ENCODE measurements at places on chromosomes 3 and 15. TPM values are rescaled to one million over a fixed set of nuclear protein-coding genes. Genes with fewer than 3 reads are reported as not detected.
A peak's percentile ranks its signal among the peaks of the same experiment; 100 is the strongest.

GRCh38 chr15:31034152-31034551 lies 42.7 kb upstream of the MTMR10 start:
- DNase-seq = no peak
- H3K4me3 ChIP-seq = no peak overlapping the region
- H3K27me3 ChIP-seq = no peaks in the 10 kb centered on the region
- peaks cover 2% of the 10 kb centered on the region for H3K4me1 ChIP-seq
- no peaks in the 10 kb centered on the region for H3K36me3 ChIP-seq

DNA sequence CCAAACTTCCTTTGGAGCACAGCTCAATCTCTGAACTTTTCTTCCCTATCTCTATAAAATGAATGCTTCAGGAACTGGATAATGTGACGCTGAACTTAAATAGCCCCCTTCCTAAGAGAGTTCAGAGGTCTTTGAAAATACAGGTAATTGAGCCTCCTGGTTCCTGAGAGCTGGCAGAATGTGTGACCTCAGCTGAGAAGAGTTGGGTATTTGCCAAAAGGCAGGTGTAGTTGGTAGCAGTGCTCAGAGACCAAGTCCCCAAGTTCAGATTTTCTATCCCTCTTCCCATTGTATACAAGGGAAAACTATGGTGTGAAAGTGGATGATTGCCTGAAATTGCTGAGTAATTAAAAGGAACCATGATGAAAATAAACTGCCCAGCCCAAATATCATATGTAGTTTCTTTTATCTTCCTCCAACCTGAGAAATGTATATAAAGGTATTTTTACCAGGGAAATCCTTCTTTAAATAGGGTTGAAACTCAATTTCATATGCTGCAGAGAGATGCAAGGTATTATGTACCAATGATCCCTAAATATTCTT lies 154.6 kb upstream of the ICE2 start:
- no peaks in the 10 kb centered on the region for H3K4me1 ChIP-seq
- H3K27ac ChIP-seq = no peak overlapping the region

DNA sequence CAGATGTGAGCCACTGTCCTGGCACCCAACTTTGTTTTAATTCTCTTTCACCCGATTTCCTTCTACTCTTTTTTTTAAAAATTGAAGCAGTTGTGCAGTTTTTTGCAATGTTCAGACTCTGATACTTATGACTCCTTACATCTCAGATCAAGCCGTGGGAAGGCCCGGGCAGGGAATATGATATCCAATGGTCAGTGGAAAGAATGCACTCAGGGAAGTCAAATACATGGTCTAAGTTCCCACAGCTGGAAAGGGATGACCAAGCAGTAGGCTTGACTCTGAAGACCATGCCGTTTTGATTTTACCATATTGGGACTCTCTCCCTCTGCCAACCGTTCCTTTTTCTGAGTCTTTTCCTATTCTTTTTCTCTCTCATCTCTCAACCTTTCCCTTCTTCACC lies 157.2 kb downstream of the RPLP1 start:
- no peak overlapping the region for H3K4me3 ChIP-seq
- DNase-seq = no peak
- H3K36me3 ChIP-seq = no peaks in the 10 kb centered on the region
- no peaks in the 10 kb centered on the region for H3K4me1 ChIP-seq
- H3K27me3 ChIP-seq = no peaks in the 10 kb centered on the region

RIOX2 gene
- 36.7 TPM for total RNA-seq

DNA sequence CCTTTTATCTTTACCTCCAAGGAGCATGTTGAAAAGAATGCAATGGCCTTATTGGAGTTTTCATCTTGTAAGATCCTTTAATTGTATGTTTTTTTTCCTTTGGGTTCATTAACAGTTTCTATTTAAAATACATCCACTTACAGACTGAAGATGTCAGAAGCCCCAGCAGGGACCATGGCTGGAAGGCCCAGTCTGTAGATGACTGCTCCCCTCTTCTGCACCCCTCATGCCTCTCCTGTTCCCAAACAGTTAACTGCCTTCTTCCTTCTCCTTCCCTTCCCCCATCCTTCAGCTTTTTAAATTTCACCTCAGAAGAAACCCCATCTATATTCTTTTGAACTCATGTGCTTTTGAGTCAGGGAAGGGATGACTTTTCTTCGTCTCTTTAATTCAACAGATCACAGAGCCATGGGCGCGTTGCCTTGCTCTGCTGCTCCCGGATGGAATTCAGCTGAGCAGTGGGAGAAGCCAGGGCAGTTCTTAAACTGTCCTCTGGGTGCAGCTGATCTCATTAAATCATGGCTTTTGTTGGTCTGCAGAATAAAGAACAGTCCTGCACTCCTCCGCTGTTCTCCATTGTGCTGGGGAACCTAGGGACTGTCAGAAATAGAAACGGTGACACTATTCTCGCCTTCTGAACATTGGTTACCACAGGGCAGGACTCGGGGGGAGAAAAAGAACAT lies 71.5 kb upstream of the EIF1B start:
- DNase-seq = no peak
- no peaks in the 10 kb centered on the region for H3K4me1 ChIP-seq
- no peaks in the 10 kb centered on the region for H3K27me3 ChIP-seq
- H3K36me3 ChIP-seq = no peaks in the 10 kb centered on the region
- no peak overlapping the region for H3K4me3 ChIP-seq

GRCh38 chr3:187709155-187709554 lies 6.8 kb upstream of the RTP2 start:
- H3K27me3 ChIP-seq = no peaks in the 10 kb centered on the region
- no peak overlapping the region for H3K27ac ChIP-seq
- H3K4me1 ChIP-seq = no peaks in the 10 kb centered on the region
- no peak overlapping the region for H3K4me3 ChIP-seq
- no peak for DNase-seq

GPR87 gene
- 0.23 TPM for total RNA-seq

GRCh38 chr3:113285741-113286140 lies 74.4 kb downstream of the BOC start:
- no peak for DNase-seq
- peak overlapping the region; percentile 62 for H3K27ac ChIP-seq
- H3K4me1 ChIP-seq = peaks cover 16% of the 10 kb centered on the region
- H3K27me3 ChIP-seq = no peaks in the 10 kb centered on the region
- no peaks in the 10 kb centered on the region for H3K36me3 ChIP-seq

DNA sequence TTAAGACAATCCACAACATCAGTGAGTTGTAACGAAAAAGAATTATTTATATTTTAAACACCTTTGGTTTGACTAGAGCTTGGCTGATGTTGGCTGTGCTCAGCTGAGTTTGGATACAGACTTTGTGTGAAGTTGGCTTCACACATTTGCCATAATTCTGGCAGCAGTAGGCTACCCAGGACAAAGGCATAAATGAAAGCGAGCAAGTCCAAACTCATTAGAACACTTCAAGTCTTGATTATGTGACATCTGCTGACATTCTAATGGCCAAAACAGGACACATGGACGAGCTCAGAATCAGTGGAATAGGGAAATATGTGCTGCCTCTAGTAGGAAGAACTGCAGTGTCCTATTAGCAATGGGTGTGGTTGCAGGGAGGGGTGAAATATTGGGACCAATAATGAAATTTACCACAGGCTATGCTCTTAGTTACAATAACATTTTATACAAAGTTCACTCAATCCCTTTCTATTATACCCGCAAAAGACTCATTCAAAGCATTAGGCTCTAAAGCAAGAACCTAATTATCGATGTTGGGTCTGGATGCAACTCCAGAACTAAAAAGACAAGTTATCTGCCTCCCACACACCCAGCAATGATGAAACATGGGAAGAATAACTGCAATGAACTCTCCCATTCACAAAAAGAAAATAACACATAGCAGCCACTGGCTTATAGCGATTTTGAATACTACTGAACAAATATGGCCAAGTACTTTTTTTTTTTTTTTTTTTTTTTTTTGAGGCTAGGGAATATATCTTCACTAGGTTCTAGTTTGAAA lies 493.9 kb upstream of the RASGRP1 start:
- H3K4me1 ChIP-seq = no peaks in the 10 kb centered on the region
- H3K27ac ChIP-seq = no peak overlapping the region
- H3K4me3 ChIP-seq = no peak overlapping the region
- H3K36me3 ChIP-seq = no peaks in the 10 kb centered on the region

- no peaks in the 10 kb centered on the region for H3K4me1 ChIP-seq
- H3K27ac ChIP-seq = no peak overlapping the region
- H3K4me3 ChIP-seq = no peak overlapping the region
Observed at GRCh38 chr3:115448851-115449250, 174.5 kb upstream of the GAP43 start.

MEIS2 gene
- 27.7 TPM for total RNA-seq

PLIN1 gene
- 0.82 TPM for total RNA-seq

HHATL gene
- not detected for total RNA-seq

DNA sequence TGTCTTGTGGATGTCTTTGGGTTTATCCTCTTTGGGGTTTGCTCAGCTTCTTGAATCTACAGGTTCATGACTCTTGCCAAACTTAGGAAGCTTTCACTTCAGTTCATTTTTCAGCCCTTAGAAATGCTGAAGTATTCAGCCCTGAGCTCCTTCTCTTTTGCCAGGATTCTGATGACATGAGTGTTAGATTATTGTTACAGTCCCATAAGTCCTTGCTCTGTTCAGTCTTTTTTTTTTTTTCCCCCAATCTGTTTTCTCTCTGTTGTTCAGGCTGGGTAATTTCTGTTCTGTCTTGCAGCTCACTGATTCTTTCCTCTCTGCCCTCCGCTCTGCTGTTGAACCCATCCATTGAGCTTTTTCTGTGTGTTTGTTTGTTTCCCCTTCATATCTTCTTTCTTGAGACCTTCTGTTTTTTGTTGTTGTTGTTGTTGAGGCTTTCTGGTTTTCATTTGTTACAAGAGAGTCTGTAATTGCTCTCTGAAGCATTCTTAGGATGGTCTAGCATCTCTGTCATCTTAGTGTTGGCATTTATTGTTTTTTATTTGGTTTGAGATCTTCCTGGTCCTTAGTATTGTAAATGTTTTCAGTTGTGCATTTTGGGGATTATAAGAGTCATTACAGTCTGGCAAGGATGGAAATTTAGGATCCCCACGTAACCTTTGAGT lies 18.4 kb downstream of the LRCH3 start:
- H3K4me3 ChIP-seq = no peak overlapping the region
- no peaks in the 10 kb centered on the region for H3K36me3 ChIP-seq
- H3K27ac ChIP-seq = no peak overlapping the region
- DNase-seq = no peak
- peaks cover 3% of the 10 kb centered on the region for H3K4me1 ChIP-seq
- H3K27me3 ChIP-seq = no peaks in the 10 kb centered on the region

DNA sequence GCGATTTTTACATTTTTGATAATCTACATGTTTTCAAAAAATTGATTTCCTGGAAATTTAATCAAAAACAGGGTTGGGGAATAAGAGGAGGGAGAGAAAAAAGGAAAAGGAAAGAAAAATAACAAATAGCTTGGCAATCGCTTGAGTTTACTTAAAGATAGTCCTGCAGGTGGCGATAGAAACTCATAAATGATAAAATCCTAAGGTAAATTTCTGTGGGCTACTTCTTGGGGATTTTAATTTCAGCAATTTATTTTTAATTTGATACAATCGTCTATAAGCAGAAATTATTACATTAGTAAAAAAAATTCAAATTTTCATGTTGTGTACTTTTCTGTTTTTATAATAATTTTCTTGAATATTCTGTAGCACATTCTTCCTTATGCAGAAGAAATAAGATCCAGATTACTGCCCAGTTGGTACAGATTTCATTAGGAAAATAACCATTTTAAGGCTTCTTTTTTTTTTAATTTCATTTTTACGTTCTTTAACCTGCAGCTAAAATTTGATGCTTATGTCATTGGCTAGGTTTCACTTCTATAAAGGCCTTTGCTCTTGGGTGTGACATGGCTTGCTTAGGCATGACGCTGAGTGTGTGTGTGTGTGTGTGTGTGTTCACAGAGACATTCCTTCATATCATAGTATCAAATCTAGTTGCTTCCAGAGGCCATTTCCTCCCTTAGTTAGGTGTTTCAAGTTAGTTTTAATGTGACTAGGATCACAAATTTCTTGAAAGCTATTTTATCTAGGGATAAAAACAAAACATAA lies 181.8 kb downstream of the MCTP2 start:
- H3K4me3 ChIP-seq = no peak overlapping the region
- peaks cover 1% of the 10 kb centered on the region for H3K4me1 ChIP-seq
- DNase-seq = no peak
- no peaks in the 10 kb centered on the region for H3K27me3 ChIP-seq
- H3K27ac ChIP-seq = no peak overlapping the region

RAD51 gene
- total RNA-seq = not detected

DNA sequence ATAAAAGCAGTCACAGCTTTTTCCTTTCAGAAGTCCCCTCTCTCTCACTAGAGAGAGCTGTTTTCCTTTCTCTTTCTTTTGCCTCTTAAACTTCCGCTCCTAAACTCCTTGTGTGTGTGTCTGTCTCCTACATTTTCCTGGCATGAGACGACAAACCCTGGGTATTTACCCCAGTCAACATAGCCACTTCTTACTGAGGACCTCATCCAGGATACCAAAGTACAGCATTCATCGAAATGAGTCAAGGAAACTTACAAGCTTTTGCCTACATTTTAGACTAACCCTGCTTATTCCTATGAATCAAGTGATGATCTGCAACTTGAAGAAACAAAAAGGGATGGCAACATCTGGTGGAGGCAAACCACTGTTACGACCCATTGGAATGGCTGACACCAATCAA lies 16.7 kb downstream of the PATL2 start:
- DNase-seq = no peak
- no peak overlapping the region for H3K27ac ChIP-seq
- H3K4me1 ChIP-seq = no peaks in the 10 kb centered on the region
- no peaks in the 10 kb centered on the region for H3K36me3 ChIP-seq
- H3K27me3 ChIP-seq = no peaks in the 10 kb centered on the region

DNA sequence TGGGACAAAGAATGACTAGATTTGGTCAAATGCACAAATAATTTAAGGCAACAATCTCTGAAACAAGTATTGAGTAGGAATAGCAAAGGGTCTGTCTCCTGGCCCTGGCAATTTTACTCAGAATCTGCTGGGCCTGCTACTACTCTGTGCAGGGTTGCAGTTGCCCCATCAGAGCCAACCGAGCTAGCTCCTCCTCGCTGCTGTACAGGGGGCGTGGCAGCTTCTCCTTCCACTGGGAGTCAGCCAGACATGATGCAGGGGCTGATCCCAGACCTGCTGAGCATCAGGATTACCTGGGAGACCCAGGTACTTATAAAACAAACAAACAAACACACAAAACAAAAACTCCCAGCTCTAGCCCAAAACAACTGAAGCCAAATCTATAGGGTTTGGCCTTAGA lies 30.5 kb upstream of the PXYLP1 start:
- no peaks in the 10 kb centered on the region for H3K36me3 ChIP-seq
- H3K27me3 ChIP-seq = no peaks in the 10 kb centered on the region
- H3K4me1 ChIP-seq = no peaks in the 10 kb centered on the region
- DNase-seq = no peak
- no peak overlapping the region for H3K27ac ChIP-seq

MEGF11 gene
- not detected for total RNA-seq

- DNase-seq = no peak
- H3K4me3 ChIP-seq = no peak overlapping the region
- H3K27me3 ChIP-seq = no peaks in the 10 kb centered on the region
- no peaks in the 10 kb centered on the region for H3K36me3 ChIP-seq
Observed at GRCh38 chr15:51840692-51841091, 11.2 kb downstream of the TMOD3 start.

GRCh38 chr3:152511904-152512303 lies 243.2 kb downstream of the MBNL1 start:
- H3K4me3 ChIP-seq = no peak overlapping the region
- H3K4me1 ChIP-seq = no peaks in the 10 kb centered on the region
- DNase-seq = no peak
- no peak overlapping the region for H3K27ac ChIP-seq
- no peaks in the 10 kb centered on the region for H3K27me3 ChIP-seq

UPK1B gene
- 0.54 TPM for total RNA-seq

Measured in ovary (tissue), 10 donors.